ENCODE measurements at places on chromosomes 4 and X. TPM values are rescaled to one million over a fixed set of nuclear protein-coding genes. Genes with fewer than 3 reads are reported as not detected.

The LANCL3 gene
- 0.34 TPM for total RNA-seq

The HERC6 gene
- total RNA-seq = 17.1 TPM

The TMPRSS11A gene
- not detected for total RNA-seq

The MAGIX gene
- 1.8 TPM for total RNA-seq

The CCDC110 gene
- total RNA-seq = not detected

The NIPAL1 gene
- 0.77 TPM for total RNA-seq

The CTAG1A gene
- total RNA-seq = not detected

The PAQR3 gene
- total RNA-seq = 13.0 TPM

The ANOS1 gene
- 0.05 TPM for total RNA-seq

The FAM9B gene
- 0.11 TPM for total RNA-seq

The RBM46 gene
- total RNA-seq = not detected

The MECP2 gene
- 56.7 TPM for total RNA-seq

The CACNA1F gene
- 0.14 TPM for total RNA-seq

The GUCY1A1 gene
- total RNA-seq = not detected

The ADH1B gene
- not detected for total RNA-seq

The ZNF630 gene
- total RNA-seq = 0.50 TPM

The FGB gene
- total RNA-seq = not detected

The KIF4A gene
- 32.2 TPM for total RNA-seq

The UGT2B17 gene
- not detected for total RNA-seq

The VCX3B gene
- not detected for total RNA-seq

The CLDN34 gene
- total RNA-seq = not detected

The ADRA2C gene
- not detected for total RNA-seq

The WAS gene
- 160 TPM for total RNA-seq

The GLRA2 gene
- total RNA-seq = not detected

The NDNF gene
- not detected for total RNA-seq

The FGF2 gene
- total RNA-seq = 0.30 TPM

The MXRA5 gene
- not detected for total RNA-seq

The GPRASP2 gene
- total RNA-seq = 0.25 TPM

The PSAPL1 gene
- not detected for total RNA-seq

The MAGEB2 gene
- not detected for total RNA-seq

The BMX gene
- total RNA-seq = not detected

The HGFAC gene
- total RNA-seq = not detected

The CXCL5 gene
- total RNA-seq = not detected
